ENCODE measurements at places on chromosomes 11 and 22. TPM values are rescaled to one million over a fixed set of nuclear protein-coding genes. Genes with fewer than 3 reads are reported as not detected.

DNA sequence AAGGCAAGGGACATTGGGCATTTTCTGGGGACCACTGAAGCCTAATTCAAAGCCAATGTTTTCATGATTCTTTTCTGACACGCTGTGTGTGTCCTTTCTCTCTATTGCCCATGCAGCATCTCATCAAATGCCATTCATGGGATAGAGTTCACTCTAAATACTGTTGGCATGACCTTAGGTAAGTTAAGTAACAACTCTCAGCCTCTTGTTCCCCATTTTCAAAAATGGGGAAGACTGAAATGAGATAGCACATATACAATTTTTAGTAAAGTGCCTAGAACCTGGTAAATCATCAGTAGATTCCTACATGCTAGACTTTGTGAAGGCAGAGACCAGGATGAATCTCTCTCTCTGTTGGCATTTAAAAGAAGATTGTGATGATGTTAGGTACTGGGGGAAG is 12.7 kb upstream of the OR52K2 start:
- no peak for ATAC-seq

- ATAC-seq: no peak
These were observed 129.5 kb downstream of the MICAL2 start for GRCh38 chr11:12239804-12240371.

CD44 gene
- 664 TPM for total RNA-seq

DNA sequence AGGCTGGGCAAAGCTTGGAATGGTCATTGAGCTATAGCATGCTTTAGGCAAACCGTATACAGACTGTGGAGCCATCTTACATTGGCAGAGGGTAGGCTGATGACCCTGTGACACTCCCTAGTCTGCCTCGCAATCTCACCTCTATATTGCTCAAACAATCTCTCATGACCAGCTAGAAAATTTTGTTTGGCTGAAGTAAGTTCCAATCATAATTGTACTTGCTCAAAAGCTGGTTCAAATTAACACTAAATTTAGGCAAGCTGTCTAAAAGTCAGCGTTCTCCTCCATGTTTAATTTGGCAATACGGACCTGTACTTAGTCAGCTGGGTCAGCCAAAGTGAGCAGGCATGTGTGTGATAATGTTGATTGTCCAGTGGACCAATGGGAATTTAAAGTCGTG is 133.0 kb downstream of the SWAP70 start:
- no peak for ATAC-seq

GRCh38 chr11:24617856-24618255 is 121.0 kb downstream of the LUZP2 start:
- ATAC-seq: no peak

MTFP1 gene
- total RNA-seq: 42.4 TPM

F2 gene
- total RNA-seq: not detected

DNA sequence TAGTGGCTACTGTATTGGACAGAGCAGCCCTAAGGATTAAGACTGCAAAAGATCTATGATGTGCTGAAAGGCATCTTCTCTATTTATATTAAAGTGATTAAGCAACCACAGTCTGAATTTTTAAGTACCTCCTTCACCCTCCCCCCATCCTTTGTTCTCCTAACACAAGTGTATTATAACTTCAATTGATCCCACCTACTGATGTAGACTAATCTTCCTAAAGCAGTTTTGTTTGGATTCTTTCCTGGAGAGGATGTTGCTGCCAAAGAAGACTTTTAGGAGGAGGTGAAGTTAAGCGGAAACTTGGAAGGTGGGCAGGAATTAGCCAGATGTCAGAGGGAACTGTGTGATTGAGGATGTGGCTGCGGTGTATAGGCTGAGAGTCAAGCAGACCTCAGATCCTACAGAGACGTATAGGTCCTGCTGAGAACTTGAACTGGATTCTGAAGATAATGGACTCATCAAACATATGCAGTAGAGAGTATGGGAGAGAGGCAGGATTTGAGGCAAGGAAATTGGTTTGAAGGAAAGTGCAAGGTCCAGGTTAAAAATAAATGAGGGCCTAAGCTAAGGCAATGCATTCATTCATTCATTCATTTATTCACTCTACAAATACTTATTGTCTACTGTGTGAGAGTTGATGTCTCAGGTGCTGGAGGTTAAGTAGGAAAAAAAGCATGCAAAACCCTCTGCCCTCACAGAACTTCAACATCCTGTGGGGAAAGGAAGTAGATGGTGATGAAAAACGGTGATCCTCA is 5.2 kb upstream of the RASSF10 start:
- ATAC-seq: no peak

DNA sequence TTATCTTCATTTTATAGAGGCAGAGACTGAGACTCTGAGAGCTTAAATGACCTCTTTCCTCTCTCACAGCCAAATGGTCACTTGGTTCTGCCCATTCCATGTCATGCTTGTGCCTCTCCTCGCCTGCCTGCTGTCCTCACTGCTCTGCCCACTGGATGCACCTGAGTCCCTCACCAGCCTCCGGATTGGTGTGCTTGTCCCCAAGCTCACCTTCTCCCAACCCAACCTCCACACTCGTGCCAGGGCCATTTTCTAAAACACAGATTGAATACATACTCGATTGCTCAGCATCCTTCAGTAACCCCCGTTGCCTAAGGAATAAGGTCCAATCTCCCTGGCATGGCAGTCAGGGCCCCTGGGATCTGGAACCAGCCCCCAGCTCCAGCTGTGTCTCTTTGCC is 28.4 kb upstream of the NECTIN1 start:
- ATAC-seq: no peak

- no peak for ATAC-seq
These were observed 34.7 kb downstream of the PPP6R3 start for GRCh38 chr11:68495220-68495729.

MIOX gene
- total RNA-seq: 0.24 TPM

- ATAC-seq: no peak
These were observed 141.4 kb downstream of the PARVA start for GRCh38 chr11:12518606-12519385.

DNA sequence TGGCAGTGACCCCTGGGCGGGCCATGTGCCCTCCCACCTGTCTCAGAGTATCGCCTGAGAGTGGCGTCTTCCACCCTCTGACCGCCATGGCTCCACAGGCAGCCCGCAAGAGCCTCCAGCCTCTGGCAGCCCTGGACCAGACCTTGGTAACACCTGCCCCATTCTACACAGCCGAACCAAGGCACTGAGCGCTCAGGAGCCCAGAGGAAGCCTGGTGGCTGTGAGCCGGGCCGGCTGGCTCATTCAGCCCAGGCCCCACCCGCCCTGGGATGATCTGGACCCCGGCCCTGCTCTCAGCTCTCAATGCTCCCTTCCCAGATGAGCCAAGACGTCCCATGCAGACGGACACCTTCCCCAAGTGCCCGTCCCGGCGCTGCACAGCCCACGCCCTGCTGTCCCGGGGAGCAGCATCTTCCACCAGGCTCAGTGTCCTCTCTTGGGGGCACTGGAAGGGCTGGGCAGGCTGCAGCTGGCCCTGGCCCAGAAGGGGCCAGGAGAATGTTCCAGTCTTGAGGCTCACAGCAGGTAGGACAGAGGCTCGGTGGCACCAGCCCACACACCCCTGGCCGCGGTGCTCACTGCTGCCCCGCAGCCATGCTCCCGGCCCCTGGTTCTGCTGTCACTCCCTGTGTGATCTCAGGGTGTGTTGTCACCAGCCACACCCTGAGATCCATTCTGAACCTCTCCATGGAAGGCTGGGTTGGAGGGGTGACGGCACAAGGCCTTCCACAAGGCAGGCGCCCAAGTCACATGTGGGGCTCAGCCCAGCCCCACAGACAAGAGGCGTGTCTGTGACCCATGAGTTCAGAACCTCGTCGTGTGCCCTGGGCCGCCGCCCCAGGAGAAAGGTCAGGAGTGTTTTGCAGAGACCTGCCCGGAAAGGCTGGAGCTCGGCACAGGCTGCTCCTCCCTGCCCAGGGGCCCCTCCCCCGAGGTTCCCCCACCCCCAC is 24.2 kb upstream of the PPARA start:
- no peak for ATAC-seq

DNA sequence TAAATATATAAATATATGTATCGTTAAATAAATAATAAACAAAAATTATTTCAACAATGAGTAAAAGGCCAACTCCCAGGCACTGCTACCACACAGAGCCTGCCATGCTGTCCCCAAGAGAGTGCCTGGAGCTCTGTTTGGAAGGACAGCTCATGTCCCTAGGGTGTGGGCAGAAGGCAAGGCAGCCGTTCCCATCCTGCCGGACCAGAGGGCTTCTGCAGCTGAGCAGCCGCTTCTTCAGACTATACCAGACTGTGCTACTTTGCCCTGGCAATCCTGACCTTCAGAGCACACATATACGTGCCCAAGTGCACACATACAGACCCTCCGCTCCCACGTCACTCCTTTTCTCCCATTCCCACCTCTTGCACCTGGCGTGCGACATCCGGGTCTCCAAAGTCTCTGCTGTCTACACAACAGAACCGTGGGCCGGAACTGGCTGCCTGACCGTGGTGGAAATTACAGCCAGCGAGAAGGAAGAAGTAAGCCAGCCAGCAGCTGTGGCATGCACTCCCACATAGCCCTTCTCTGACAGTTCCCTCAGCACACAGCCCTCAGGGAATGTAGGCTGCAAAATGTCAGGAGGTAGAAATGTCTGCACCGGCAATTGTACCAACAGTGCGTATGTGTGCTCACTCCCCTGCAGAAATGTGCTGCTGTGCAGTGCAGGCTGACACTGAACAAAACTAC is 24.0 kb downstream of the PAX6 start:
- no peak for ATAC-seq

DNA sequence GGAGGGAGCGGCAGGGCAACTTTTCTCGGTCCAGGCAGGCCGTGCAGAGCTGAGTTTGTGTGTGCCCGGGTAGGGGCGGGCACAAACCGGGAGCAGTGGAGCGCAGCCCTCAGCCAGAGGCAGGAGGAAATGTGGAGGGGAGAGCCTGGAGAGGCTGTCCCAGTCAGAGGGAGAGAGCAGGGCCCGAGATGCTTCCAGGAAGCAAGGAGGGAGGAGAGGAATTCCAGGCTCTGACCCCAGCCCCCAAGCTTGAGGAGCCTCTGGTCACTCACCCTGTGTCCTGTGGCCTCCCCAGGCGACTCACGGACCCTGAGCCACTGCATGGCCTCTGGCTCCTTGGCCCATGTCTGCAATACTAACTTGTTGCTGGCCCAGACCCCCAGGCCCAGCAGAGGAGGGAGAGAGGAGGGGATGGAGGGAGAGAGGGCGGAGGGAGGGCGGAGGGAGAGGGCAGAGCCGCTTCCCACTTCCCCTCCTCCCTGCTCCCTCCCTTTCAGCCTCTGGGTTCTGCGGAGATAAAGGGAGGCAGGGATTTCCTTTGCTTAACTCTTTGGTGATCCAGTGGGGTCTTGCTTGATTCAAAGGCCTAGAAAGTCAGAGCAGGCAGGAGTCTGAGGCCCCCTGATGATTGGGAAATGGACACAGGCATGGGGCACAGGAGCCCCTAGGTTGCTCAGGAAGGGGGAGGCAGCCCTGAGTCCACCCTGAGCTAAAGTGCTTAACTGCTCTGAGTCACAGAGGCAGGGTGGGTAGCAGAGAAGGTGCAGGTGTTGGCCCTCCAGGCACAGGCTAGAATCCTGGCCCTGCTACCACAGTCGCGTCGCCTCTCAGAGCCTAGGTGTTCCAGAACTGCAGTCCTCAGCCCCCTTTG is at the start of gene C1QTNF6:
Gene C1QTNF6, minus strand, starts transcription at position 357 of the 871 bp plus-strand sequence. Its CDS starts 34 bp downstream, at position 323.
- ATAC-seq: no peak

DNA sequence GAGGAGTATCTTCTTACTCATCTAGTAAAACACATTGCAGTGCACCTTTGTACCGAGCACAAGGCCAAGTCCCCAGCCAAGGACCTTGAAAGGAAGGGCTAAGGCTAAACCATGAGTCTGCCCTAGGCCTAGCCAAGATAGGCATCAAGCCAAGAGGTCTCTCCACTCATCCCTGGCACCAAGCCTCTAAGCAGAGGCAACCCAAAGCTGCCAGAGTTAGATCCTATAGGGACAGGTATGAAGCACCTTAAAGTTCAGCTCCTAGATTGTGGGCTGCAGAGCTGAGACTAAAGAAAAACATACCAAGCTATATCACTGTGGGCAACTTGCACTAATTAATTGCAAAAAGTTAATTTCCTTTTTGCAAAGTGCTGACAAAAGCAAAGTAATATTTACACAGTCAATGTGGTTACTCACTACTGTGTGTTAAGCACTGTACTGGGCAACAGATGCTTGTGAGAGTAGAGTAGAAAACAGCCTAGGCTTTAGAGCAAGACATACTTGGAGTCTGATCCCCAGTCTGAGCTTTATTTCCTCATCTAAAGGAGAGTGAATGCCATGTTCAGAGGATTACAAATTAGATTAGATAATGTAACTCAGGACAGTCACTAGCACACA is 7.2 kb downstream of the COA4 start:
- ATAC-seq: no peak

DNA sequence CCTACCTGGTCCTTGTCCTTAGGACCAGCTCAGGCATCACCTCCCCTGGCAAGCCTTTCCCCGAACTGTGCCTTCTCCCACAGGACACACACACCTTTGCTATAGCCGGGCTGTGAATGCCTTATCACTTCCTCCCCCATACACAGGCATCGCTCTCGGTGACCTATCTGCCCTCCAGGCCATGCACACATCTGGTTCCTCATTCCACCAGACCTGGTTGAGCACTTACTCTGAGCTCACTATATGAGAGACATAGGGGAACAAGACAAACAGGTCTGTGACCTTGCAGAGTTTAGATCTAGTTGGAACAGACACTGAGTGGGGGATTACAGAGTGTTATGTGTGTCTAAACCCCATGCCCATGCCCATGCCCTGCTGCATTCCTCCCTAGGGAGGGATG is 3.1 kb upstream of the BCR start:
- no peak for ATAC-seq

- ATAC-seq: no peak
These were observed 31.0 kb upstream of the RFPL3 start for GRCh38 chr22:32326647-32327046.

DNA sequence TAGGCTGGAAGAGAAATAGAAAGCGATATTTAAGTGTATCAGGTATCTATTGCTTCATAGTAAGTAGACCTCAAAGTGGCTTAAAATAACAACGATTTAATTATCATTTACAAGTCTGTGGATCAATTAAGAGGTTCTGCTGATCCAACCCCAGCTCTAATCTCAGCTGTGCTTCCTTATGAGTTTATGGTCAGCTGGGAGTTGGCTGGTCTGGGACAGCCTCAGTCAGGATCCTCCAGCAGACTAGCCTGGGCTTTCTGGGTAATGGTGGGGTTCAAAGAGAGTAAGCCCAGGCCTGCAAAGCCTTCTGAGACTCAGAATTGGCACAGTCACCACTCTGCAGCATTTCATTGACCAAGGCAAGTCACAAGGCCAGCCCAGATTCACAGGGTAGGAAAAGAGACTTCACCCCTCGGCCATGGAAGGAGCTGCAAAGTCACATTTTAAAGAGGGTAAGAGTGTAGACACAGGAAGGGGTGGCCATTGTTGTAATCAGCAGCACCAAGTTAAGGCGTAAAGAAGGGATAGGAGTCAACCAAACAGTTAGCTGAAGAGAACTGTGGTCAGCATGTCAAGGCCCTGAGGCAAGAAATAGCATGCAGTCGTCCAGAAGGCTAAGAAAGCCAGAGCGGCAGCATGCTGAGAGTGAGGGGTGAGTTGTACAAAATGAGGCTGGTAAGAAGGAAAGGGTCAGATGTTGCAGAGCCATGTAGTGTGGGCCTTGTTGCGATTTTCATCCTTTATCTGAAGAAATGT is 168.2 kb downstream of the ETS1 start:
- no peak for ATAC-seq

NXPE1 gene
- total RNA-seq: not detected

GRCh38 chr11:133946541-133947318 is 10.0 kb downstream of the IGSF9B start:
- ATAC-seq: peak; percentile 39

- ATAC-seq: no peak
These were observed 118.1 kb upstream of the ARHGAP20 start for GRCh38 chr11:110830344-110830743.

- no peak for ATAC-seq
These were observed 62.5 kb upstream of the PPARA start for GRCh38 chr22:46087816-46088277.
